ENCODE measurements at places on chromosomes 5 and 9. TPM values are rescaled to one million over a fixed set of nuclear protein-coding genes. Genes with fewer than 3 reads are reported as not detected.

PHF24 gene
- total RNA-seq = 0.39 TPM

SPINK6 gene
- 0.45 TPM for total RNA-seq

CCNO gene
- 7.4 TPM for total RNA-seq

TXNDC8 gene
- not detected for total RNA-seq

LURAP1L gene
- total RNA-seq = 29.7 TPM

PTGES gene
- total RNA-seq = 175 TPM

ECSCR gene
- total RNA-seq = not detected

IL3 gene
- not detected for total RNA-seq

ORM2 gene
- total RNA-seq = not detected

C6 gene
- not detected for total RNA-seq

LCN6 gene
- not detected for total RNA-seq

SLC34A1 gene
- not detected for total RNA-seq

NUDT2 gene
- 23.1 TPM for total RNA-seq

SLCO6A1 gene
- total RNA-seq = not detected

All from A549 treated with Mapracorat at 1 μM for 4 hours (cell line).